ENCODE measurements at places on chromosomes 12 and 14. TPM values are rescaled to one million over a fixed set of nuclear protein-coding genes. Genes with fewer than 3 reads are reported as not detected.

GRCh38 chr14:68666236-68666635 is 126.6 kb downstream of the ZFP36L1 start:
- H3K36me3 ChIP-seq, result no peaks in the 10 kb centered on the region
- H3K4me3 ChIP-seq, result no peak overlapping the region
- no peaks in the 10 kb centered on the region for H3K27me3 ChIP-seq
- H3K27ac ChIP-seq, result peak overlapping the region; percentile 48
- peaks cover 50% of the 10 kb centered on the region for H3K4me1 ChIP-seq
- DNase-seq, result no peak

DNA sequence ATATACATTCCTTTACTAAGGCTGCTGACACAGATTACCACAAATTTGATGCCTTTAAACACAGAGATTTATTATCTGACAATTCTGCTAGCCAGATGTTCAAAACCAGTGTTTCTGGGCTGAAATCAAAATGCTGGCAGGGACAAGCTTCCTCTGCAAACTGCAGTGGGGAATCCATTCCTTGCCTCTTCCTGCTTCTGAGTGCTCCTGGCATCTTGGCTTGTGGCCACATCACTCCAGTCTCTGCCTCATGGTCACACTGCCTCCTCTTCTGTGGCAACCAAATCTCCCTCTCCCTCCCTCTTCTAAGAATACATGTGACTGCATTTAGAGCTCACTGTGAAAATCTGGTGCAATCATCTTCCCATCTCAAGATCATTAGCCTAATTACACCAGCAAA is 235.7 kb downstream of the TTC8 start:
- no peaks in the 10 kb centered on the region for H3K4me1 ChIP-seq
- no peaks in the 10 kb centered on the region for H3K27me3 ChIP-seq
- no peak overlapping the region for H3K27ac ChIP-seq
- no peak for DNase-seq
- no peak overlapping the region for H3K4me3 ChIP-seq

DNA sequence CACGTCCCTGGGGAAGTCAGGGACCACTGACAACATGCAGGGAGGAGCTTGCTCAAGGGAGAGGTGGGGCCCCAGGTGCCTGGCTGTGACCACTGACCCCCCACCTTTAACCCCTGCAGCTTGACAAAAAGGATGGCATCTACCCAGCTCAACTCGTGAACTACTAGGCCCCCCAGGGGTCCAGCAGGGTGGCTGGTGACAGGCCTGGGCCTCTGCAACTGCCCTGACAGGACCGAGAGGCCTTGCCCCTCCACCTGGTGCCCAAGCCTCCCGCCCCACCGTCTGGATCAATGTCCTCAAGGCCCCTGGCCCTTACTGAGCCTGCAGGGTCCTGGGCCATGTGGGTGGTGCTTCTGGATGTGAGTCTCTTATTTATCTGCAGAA is 26.3 kb downstream of the HIP1R start:
- no peak overlapping the region for H3K4me3 ChIP-seq
- no peak overlapping the region for H3K27ac ChIP-seq
- no peaks in the 10 kb centered on the region for H3K27me3 ChIP-seq

- no peaks in the 10 kb centered on the region for H3K27me3 ChIP-seq
- DNase-seq, result no peak
- H3K4me3 ChIP-seq, result no peak overlapping the region
- peaks cover 4% of the 10 kb centered on the region for H3K4me1 ChIP-seq
- H3K27ac ChIP-seq, result no peak overlapping the region
These were observed 15.3 kb downstream of the SPIC start for GRCh38 chr12:101490286-101490920.

- H3K27ac ChIP-seq, result peak overlapping the region; percentile 51
- no peaks in the 10 kb centered on the region for H3K36me3 ChIP-seq
- H3K4me1 ChIP-seq, result peaks cover 18% of the 10 kb centered on the region
- H3K27me3 ChIP-seq, result no peaks in the 10 kb centered on the region
These were observed 442.6 kb downstream of the DPF3 start for GRCh38 chr14:72451054-72451972.

GRCh38 chr12:104213952-104214351 is 1.6 kb upstream of the TXNRD1 start:
- peaks cover 14% of the 10 kb centered on the region for H3K4me1 ChIP-seq
- no peak overlapping the region for H3K4me3 ChIP-seq
- no peaks in the 10 kb centered on the region for H3K27me3 ChIP-seq

- peak; percentile 72 for DNase-seq
- H3K4me3 ChIP-seq, result no peak overlapping the region
- H3K27me3 ChIP-seq, result no peaks in the 10 kb centered on the region
- H3K4me1 ChIP-seq, result no peaks in the 10 kb centered on the region
- no peaks in the 10 kb centered on the region for H3K36me3 ChIP-seq
These were observed 36.4 kb upstream of the AEBP2 start for GRCh38 chr12:19402743-19403431.

GRCh38 chr14:31572955-31573354 is 11.8 kb downstream of the NUBPL start:
- DNase-seq, result no peak
- no peaks in the 10 kb centered on the region for H3K36me3 ChIP-seq
- H3K4me1 ChIP-seq, result peaks cover 12% of the 10 kb centered on the region
- no peaks in the 10 kb centered on the region for H3K27me3 ChIP-seq
- no peak overlapping the region for H3K4me3 ChIP-seq
- no peak overlapping the region for H3K27ac ChIP-seq

- peak overlapping the region; percentile 52 for H3K4me3 ChIP-seq
- DNase-seq, result peak; percentile 74
- H3K27ac ChIP-seq, result peak overlapping the region; percentile 73
- peaks cover 4% of the 10 kb centered on the region for H3K4me1 ChIP-seq
- no peaks in the 10 kb centered on the region for H3K36me3 ChIP-seq
These were observed 27.3 kb downstream of the PTPRB start for GRCh38 chr12:70609739-70610491.

DNA sequence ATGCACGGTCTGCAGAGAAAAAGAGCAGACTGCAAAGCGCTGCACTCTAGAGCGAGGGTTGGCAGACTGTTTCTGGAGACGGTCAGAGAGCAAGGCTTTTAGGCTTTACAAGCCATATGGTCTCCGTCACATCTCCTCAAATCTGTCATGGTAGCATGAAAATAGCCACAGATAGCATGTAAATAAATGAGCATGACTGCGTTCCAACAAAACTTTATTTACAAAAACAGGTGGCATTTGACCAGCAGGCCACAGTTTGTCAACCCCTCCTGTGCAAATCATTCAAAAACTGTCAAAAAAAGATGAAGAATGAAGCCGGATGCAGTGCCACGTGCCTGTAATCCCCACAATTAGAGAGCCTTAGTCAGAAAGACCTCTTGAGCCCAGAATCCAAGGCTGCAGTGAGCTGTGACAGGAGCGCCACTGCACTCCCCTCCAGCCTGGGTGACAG is 18.9 kb downstream of the SYNE3 start:
- no peak for DNase-seq
- no peak overlapping the region for H3K4me3 ChIP-seq
- peaks cover 26% of the 10 kb centered on the region for H3K4me1 ChIP-seq

DNA sequence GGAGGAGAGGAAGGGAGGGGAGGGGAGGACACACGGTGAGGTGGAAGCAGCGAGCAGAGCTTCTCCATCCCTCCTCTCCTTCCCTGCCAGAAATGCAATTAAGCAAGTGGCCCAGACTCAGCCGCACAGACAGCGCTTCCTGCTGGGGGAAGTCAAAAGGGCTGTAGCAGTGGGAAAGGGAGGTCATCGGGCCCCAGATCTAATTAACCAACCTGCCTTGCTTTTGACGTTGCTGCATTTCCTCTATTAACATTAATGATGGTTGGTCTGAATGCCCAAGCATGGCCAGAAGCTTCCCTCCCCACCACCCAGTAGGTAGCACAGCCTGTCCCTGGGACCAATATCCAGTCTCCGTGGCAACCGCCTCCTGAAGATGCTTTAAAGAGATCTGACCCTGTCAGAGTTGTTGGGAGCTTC is 4.6 kb upstream of the NGB start:
- H3K36me3 ChIP-seq, result peaks cover 22% of the 10 kb centered on the region
- peaks cover 17% of the 10 kb centered on the region for H3K27me3 ChIP-seq
- no peak overlapping the region for H3K27ac ChIP-seq
- DNase-seq, result no peak

GRCh38 chr14:103392106-103392505 is 6.9 kb downstream of the MARK3 start:
- H3K27me3 ChIP-seq, result no peaks in the 10 kb centered on the region
- no peak overlapping the region for H3K4me3 ChIP-seq
- no peaks in the 10 kb centered on the region for H3K36me3 ChIP-seq
- DNase-seq, result no peak
- H3K27ac ChIP-seq, result peak overlapping the region; percentile 61

DNA sequence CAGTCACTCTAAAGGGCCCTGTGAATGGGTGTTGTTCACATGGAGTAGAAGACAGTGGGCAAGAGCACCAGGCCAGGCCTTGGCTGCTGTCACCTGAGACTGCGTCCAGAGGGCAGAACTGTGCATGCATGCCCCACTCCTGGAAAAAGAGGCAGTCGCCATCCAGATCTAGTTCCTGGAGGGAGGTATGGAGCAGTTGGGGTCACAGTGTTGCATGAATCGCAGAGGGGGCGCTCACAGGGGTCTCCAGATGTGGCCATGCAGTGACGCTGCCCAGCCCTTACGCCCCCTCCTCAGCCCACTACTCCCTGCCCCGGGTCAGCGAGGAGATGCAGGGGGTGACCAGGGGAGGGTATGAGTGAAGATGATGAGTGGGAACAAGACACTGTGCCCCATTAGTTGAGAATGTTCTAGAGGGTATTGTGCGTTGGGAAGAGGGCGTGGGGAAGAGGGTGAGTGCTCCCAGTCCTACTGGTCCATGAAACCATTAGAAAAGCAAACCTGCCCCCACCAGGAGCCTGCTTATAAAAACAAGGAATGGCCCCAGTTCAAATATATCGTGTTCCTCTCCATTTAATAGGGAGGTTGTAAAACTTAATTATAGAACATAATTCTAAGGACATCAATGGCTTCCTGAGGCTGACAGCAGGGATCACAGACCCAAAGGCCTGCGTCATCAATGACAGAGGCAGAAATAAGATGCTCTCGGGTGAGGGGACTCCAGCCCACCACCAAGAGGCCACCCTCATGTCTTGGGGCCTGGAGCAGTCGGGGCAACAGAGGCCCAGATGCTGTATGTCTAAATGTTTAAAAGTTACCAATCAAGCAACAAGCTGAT is 32.2 kb upstream of the BCL7A start:
- no peak for DNase-seq
- no peaks in the 10 kb centered on the region for H3K36me3 ChIP-seq

DNA sequence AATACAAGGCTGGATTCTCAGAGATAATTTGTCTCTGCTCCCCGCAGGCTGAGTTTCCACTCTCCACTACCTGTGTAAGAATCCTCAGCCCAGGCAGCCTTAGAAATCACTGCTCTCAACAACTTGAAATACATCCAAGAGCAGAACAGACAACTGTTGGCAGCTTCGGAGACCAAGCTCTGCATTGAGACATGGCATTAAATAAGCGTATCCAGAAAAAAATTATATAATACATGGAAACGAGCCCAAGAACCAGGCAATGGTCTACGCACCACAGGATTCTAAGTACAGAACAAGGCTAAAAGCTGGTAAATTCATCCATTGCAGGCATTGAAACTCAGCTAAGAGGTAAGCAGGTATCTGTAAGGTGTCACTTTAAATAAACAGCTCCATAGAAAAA is 165.5 kb upstream of the DIO3 start:
- H3K36me3 ChIP-seq, result no peaks in the 10 kb centered on the region
- no peaks in the 10 kb centered on the region for H3K4me1 ChIP-seq
- no peak overlapping the region for H3K4me3 ChIP-seq
- DNase-seq, result no peak
- no peaks in the 10 kb centered on the region for H3K27me3 ChIP-seq

Gene CCDC196
- not detected for total RNA-seq

Gene WNT5B
- 2.3 TPM for total RNA-seq

Gene EPYC
- not detected for total RNA-seq

All from upper lobe of right lung (tissue), 1 donor.